Sigmoid colon (tissue), 7 donors: ENCODE measurements at places on chromosomes 2 and 18. TPM values are rescaled to one million over a fixed set of nuclear protein-coding genes. Genes with fewer than 3 reads are reported as not detected.

MC2R gene
- not detected for polyA plus RNA-seq

- H3K4me3 ChIP-seq, result no peak overlapping the region
- H3K27ac ChIP-seq, result no peak overlapping the region
- no peaks in the 10 kb centered on the region for H3K36me3 ChIP-seq
- peak; percentile 89 for DNase-seq
- H3K4me1 ChIP-seq, result no peaks in the 10 kb centered on the region
These were observed 21.7 kb upstream of the UGP2 start for GRCh38 chr2:63819765-63820717.

CRYBA2 gene
- polyA plus RNA-seq, result 10.8 TPM

- H3K4me1 ChIP-seq, result peaks cover 16% of the 10 kb centered on the region
- no peaks in the 10 kb centered on the region for H3K36me3 ChIP-seq
- H3K4me3 ChIP-seq, result no peak overlapping the region
- H3K27ac ChIP-seq, result peak overlapping the region; percentile 64
These were observed 30.6 kb downstream of the SOWAHC start for GRCh38 chr2:109644571-109645275.

LIPG gene
- polyA plus RNA-seq, result 21.9 TPM

GRCh38 chr2:138433995-138434951 lies 67.3 kb upstream of the SPOPL start:
- DNase-seq, result no peak
- H3K36me3 ChIP-seq, result no peaks in the 10 kb centered on the region
- H3K4me1 ChIP-seq, result no peaks in the 10 kb centered on the region
- H3K27ac ChIP-seq, result no peak overlapping the region
- H3K4me3 ChIP-seq, result no peak overlapping the region

- no peaks in the 10 kb centered on the region for H3K36me3 ChIP-seq
- no peak for DNase-seq
- no peak overlapping the region for H3K27ac ChIP-seq
These were observed 127.7 kb downstream of the RHBDD1 start for GRCh38 chr2:226963528-226963927.

DNA sequence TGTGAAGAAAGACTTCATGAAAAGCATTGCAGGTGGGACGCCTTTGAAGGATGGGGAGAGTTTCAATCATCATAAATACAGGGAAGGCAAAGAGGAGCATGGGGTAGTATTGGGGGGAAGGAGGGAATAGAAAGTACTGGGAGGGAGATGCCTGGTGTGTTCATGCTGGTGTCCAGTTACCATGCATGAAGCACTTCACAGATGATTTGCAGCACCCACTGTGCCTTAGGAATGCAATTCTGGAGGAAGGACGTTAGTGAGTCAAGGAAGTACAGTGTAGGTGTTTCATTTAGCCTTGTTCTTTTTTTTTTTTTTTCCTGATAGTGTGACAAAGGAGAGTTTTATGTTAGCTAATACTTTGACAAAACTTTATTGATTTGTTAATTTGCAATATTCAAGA lies 36.8 kb downstream of the ADAM23 start:
- no peak overlapping the region for H3K4me3 ChIP-seq
- DNase-seq, result no peak
- H3K27ac ChIP-seq, result no peak overlapping the region
- no peaks in the 10 kb centered on the region for H3K36me3 ChIP-seq

DNA sequence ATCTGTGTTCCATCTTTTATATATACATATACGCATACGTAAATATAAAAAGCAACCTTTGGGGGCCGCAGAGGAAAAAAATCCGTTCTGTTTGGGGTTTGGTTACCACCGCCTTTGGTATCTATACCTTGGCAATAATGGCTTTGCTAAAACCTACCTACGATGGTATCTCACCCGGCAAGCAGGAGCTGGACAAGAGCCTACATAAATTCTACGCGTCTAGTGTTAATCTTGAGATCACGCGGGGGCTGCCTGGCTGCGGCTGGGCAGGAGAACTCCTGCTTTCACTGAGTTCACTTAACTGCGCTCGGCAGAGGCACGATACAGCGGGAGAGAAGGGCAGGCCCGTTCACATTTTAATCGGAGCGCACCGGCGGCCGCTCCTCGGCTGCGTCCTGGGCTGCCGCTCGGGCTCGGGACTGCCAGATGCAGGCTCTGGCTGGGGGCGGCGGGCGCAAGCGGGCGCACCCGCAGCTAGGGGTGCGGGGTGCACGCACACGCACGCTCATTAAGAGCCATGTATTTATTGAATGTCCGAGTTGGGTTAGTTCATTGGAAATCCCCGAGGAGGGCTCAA lies 1.7 kb upstream of the POU3F3 start:
- H3K4me1 ChIP-seq, result no peaks in the 10 kb centered on the region
- H3K4me3 ChIP-seq, result no peak overlapping the region
- H3K27me3 ChIP-seq, result peaks cover 92% of the 10 kb centered on the region

CNTNAP5 gene
- not detected for polyA plus RNA-seq

EML6 gene
- 0.46 TPM for polyA plus RNA-seq

DNA sequence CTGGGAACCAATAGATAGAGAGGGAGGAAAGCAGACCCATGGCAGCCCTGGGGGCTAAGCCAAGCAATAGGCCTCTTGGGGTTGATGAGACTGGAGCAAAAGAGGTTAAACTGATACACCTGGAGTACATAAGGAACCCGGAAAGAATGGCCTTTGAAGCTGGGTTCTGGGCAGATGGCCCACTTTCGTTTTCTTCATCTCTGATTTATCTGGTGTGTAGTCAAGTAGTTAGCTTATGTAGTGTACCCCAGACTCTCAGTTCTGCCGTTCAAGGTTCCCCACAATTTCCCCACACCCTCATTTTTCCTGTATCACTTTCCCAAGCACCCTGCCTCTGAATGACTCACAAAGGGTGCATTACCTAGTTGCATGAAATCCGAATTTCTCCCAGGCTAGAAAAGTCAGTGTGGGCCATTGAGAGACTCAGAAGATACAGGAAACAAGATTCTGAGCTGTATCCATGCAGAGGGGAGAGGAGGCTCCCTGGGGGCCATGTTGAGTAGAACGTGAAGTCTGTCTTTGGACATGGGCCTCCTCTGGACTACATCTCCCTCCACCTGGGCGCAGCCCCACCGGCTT lies 235.0 kb downstream of the LOXHD1 start:
- H3K4me3 ChIP-seq, result no peak overlapping the region
- peaks cover 18% of the 10 kb centered on the region for H3K4me1 ChIP-seq
- H3K27ac ChIP-seq, result no peak overlapping the region
- no peaks in the 10 kb centered on the region for H3K27me3 ChIP-seq
- DNase-seq, result no peak

- no peaks in the 10 kb centered on the region for H3K36me3 ChIP-seq
- H3K27ac ChIP-seq, result no peak overlapping the region
- no peak for DNase-seq
- no peaks in the 10 kb centered on the region for H3K4me1 ChIP-seq
These were observed 402.5 kb downstream of the STK39 start for GRCh38 chr2:167844714-167845530.

WDR12 gene
- polyA plus RNA-seq, result 16.4 TPM

- H3K27me3 ChIP-seq, result peaks cover 18% of the 10 kb centered on the region
- H3K4me1 ChIP-seq, result peaks cover 9% of the 10 kb centered on the region
- H3K27ac ChIP-seq, result no peak overlapping the region
- H3K36me3 ChIP-seq, result no peaks in the 10 kb centered on the region
- DNase-seq, result no peak
- H3K4me3 ChIP-seq, result no peak overlapping the region
These were observed 90.6 kb upstream of the ANKRD30BL start for GRCh38 chr2:132252191-132252893.

DNA sequence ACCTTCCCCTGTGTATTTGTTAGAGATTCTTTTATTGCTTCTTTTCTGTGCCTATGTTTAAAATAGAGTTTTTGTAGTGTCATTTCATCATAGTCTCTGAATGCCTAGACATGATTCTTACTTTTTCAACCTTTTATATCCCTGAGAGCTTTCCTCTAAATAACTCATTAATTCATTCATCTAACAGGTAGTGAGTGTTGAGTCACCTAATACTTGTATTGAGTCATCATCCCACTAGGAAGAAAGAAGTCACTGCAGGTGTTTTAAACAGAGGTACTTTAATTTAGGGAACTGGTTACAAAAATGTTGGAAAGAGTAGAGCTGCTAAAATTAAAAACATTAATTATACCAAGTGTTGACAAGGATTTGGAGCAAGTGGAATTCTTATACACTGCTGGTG lies 18.5 kb upstream of the NMS start:
- no peaks in the 10 kb centered on the region for H3K27me3 ChIP-seq
- H3K27ac ChIP-seq, result no peak overlapping the region
- no peaks in the 10 kb centered on the region for H3K36me3 ChIP-seq
- H3K4me1 ChIP-seq, result peaks cover 9% of the 10 kb centered on the region

GRCh38 chr2:170375192-170375591 lies 197.2 kb downstream of the MYO3B start:
- no peak overlapping the region for H3K4me3 ChIP-seq
- H3K27ac ChIP-seq, result no peak overlapping the region
- H3K36me3 ChIP-seq, result no peaks in the 10 kb centered on the region

DNA sequence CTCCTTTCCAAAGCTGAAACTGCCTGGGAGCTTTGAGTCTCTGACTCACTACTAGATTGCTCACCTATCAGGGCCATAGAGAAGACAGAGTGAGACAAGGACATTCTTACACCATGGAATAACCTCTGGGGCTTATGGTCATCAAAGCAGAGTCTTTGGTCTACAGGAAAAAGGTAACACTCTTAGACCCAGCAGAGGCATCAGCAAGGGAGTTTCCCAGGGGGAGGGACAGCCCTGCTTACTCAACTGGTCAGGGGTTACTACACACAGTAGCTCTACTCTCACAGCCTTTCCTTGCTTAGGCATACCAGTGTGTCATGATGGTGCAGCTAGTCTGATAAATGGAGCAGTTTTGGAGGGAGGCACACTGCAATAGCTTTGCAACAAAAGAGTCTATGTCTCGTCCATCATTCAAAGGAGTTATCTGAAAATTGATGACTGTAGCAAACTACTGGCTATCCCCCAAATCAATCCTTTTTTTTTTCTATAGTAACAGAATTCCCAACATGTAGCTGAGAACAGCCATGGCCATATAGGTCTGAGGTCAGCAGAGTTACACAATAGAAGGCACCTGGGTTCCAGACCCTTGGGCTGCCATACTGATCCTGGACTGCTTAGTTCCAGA lies 22.4 kb upstream of the CD28 start:
- H3K4me1 ChIP-seq, result peaks cover 33% of the 10 kb centered on the region
- H3K36me3 ChIP-seq, result no peaks in the 10 kb centered on the region
- no peak overlapping the region for H3K4me3 ChIP-seq
- no peak for DNase-seq
- H3K27me3 ChIP-seq, result no peaks in the 10 kb centered on the region
- H3K27ac ChIP-seq, result peak overlapping the region; percentile 76

DNA sequence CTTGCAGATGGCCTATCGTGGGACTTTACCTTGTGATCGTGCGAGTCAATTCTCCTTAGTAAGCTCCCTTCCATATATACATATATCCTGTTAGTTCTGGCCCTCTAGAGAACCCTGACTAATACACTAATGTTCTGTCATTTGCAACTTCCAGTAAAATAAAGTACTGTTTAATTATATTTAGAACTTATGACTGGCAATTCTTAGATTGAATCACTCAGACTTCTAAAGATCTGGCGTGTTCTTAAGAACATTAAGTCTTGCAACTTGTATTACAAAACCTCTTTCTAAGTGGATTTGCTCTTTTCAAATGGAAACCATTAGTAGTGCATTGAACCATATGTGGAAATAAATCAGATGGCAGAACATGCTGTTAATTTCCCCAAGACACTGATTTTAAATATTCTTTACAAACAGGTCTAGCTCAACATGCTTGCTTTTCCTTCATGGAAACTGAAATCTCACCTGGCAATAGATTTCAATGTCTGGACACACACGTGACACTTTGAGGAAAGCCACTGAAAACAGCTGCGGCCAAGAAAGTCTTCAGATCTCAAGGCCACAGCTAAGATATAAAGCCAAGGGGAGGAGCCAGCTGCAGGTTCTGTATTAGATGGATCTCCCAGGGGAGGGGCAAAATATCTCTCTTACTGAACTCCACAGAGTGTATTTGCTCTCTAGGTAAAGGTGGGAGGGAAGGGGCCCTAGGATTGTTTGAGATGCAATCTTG lies 50.6 kb downstream of the PMAIP1 start:
- no peaks in the 10 kb centered on the region for H3K27me3 ChIP-seq
- no peak overlapping the region for H3K4me3 ChIP-seq
- H3K4me1 ChIP-seq, result no peaks in the 10 kb centered on the region
- DNase-seq, result no peak

DNA sequence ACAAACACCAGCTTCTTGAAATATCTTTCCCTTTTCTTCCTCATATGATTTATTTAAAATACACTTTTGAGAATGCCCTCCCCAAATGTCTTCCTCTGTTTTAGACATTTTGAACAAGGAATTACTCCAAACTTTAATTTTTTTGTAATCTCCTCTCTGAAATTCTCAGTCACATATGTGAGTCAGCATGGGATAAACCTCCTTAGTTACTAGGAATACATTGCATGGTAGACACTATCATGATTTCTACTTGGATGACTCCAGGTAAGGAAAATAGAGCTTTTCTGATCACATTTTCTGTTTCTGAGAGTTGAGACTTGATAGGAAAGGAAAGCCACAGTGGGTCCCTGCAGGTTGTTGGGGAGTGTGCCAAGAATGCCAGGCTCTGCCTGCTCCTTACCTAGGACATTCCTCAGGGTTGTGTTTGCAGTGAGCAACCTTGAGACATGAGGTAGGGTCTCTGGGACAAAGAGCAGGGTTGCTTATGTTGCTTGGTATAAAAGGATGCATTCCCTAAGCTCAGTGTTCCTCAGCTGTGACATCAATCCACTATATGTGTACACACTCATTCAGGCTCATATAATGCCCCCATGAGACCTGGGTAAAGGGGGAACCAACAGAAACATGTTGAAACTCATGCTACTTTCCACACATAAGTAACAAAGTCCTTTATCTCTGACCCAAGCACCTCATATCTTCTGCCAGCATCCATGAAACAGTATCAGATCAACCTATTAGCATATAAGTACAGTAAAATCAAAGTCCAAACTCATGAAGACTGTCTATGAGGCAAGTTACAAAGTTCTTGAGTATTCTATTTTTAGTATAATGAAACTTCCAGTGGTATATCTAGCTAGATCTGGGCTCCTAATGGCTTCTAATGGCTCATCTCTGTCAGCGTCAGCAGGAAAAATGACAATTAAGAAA lies 112.8 kb upstream of the SCN1A start:
- no peaks in the 10 kb centered on the region for H3K27me3 ChIP-seq
- H3K36me3 ChIP-seq, result no peaks in the 10 kb centered on the region
- H3K27ac ChIP-seq, result no peak overlapping the region
- H3K4me1 ChIP-seq, result no peaks in the 10 kb centered on the region
- DNase-seq, result no peak
- no peak overlapping the region for H3K4me3 ChIP-seq

GRCh38 chr2:233280114-233280693 lies 27.4 kb upstream of the SAG start:
- no peak overlapping the region for H3K4me3 ChIP-seq
- no peak overlapping the region for H3K27ac ChIP-seq
- no peak for DNase-seq
- H3K36me3 ChIP-seq, result peaks cover 24% of the 10 kb centered on the region
- no peaks in the 10 kb centered on the region for H3K4me1 ChIP-seq
- no peaks in the 10 kb centered on the region for H3K27me3 ChIP-seq

DAW1 gene
- polyA plus RNA-seq, result not detected
